ENCODE measurements at places on chromosomes 6 and 20.
A peak's percentile ranks its signal among the peaks of the same experiment; 100 is the strongest.

DNA sequence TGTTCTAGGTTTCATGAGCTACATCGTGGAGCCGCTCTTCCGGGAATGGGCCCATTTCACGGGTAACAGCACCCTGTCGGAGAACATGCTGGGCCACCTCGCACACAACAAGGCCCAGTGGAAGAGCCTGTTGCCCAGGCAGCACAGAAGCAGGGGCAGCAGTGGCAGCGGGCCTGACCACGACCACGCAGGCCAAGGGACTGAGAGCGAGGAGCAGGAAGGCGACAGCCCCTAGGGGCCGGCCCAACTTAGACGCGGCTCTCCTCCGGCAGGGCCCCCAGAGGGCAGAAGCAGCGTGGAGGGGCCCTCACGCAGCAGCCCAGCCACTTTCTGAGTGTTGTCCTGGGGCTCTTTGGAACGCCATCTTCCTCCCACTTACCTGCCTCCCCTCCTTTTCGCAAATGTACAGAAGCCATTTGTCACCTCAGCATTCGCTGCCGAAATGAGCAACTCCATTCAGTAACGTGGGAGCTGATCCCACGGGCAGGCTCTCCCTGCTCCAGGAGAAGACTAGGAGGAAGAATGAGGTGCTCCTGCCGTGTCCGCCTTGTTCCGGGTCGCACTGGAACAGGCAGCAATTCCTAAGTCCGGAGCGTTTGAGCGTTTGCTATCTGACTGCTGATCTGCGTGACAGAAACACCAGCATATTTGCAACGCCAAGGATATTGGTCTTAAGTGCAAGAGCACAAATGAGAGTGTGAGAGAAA is 58.4 kb downstream of the MTFR2 start:
- DNase-seq = no peak

- no peak for DNase-seq
These were observed 146.0 kb upstream of the BEND6 start for GRCh38 chr6:56808871-56809359.

DNA sequence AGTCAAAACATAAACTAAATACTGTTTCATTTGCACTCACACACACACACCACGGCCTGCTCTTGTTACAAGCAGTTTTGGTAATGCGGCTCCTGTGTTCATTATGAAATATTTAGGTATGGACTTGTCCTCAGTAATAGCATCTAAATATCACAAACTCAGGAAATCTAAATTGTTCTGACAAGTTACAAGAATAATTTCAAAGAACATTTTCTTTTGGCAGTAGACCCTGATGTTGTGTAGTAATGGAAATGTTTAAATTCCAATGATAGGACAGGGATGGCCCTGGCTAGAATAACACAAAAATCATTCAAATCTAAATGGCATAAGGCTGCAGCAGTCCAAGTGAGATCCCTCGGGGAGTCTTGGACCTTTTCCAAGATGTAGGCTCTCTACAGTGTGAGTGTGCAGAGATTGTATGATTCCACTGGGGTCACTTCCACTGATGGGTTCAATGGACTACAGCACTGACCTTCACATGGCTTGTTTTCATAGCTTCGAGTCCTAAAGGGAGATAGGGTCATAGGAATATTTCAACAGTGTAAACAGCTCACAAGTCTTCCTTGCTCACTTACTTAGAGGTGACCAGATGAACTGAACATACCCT is 210.6 kb upstream of the PLCB4 start:
- DNase-seq = no peak

GRCh38 chr6:80245043-80245442 is 138.6 kb downstream of the BCKDHB start:
- no peak for DNase-seq

- no peak for DNase-seq
These were observed 60.1 kb downstream of the SYNJ2 start for GRCh38 chr6:158041788-158042187.

DNA sequence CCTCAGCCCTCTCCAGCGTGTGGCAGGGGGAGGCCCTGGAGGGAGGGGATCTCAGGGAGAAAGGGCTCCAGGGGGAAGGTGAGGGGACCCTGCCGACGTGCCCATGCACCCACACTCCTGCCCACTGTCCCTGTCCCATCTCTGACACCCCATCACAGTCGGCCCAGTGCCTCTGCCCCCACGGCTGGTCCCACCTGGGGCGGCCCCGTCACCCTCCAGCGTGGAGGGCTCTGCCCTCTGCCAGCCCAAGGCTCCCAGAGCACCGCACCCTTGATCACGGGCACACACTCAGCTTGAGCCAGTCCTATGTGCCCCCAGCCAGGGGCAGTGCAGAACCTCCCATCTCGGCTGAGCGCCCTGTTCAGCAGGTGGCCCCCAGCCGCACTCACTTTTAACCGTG is 9.2 kb downstream of the SLC4A11 start:
- DNase-seq = no peak

GRCh38 chr20:36270744-36271638 is 34.7 kb downstream of the AAR2 start:
- no peak for DNase-seq

DNA sequence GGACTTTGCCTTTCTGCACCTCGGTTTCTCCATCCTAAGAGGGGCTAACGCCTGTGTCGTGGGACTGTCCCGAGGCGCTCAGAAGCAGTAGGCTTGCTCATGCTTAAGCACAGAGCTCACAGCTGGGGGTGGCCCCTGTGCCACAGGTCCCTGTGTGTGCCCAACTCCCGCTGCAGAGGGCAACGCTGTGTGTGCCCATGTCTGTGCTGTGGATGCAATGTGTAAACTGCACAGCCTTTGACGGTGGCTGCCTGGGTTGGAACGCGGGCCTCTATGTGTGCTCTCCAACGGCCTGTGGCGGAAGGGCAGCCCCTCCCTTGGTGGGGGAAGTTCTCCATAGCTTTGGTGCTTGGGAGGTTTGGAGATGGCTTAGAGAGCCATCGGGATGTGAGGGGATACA is 10.7 kb upstream of the GATA5 start:
- DNase-seq = no peak

GRCh38 chr6:122114717-122115116 is 284.7 kb upstream of the HSF2 start:
- no peak for DNase-seq

GRCh38 chr6:138682704-138683527 is 90.7 kb upstream of the CCDC28A start:
- DNase-seq = peak; percentile 47

- no peak for DNase-seq
These were observed 15.6 kb upstream of the JAG1 start for GRCh38 chr20:10689385-10689784.

DNA sequence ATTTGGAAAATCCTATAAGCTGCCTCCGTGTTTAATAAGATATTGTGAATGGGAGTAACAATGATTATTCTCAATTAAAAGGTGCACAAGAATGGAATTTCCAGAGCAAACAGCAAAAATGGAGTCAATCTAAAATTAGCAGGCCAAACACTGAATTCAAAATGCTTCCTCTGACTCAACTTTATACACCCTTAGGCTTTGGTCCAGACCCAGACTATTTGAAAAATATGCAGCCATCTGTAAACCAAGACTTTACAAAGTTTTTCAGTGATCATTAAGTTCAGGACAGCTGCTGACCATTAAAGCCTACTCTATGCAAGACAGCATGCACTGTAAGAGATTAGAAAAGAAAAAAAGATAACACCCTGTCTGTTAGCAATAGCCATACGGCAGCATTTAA is 39.4 kb upstream of the CCN6 start:
- no peak for DNase-seq

GRCh38 chr6:117167520-117168271 is 97.7 kb upstream of the VGLL2 start:
- peak; percentile 20 for DNase-seq

- DNase-seq = peak; percentile 61
These were observed 175.3 kb upstream of the RALGAPA2 start for GRCh38 chr20:20887593-20888265.

- DNase-seq = no peak
These were observed 53.4 kb downstream of the MRPL14 start for GRCh38 chr6:44073612-44074438.

DNA sequence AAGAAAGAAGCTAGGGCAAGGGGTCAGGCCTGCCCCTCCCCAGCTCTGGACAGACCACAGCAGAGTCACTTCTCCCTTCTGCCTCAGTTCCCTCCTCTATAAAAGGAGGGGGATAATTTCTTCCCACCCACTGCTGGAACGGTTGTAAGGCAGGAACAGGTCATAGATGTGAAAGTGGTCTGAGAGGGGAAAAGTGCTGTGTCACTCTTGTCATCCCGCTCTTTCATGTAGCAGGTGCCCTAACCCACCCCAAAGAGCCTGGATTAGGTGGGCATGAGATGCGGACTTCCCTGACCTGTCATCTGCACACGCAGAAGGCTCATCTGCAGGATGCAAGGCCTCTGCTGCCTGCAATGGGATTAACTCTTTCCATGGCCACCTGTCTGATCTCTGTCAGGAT is 218.2 kb upstream of the LRFN2 start:
- no peak for DNase-seq

GRCh38 chr20:12762725-12763124 is 246.0 kb upstream of the SPTLC3 start:
- DNase-seq = no peak

DNA sequence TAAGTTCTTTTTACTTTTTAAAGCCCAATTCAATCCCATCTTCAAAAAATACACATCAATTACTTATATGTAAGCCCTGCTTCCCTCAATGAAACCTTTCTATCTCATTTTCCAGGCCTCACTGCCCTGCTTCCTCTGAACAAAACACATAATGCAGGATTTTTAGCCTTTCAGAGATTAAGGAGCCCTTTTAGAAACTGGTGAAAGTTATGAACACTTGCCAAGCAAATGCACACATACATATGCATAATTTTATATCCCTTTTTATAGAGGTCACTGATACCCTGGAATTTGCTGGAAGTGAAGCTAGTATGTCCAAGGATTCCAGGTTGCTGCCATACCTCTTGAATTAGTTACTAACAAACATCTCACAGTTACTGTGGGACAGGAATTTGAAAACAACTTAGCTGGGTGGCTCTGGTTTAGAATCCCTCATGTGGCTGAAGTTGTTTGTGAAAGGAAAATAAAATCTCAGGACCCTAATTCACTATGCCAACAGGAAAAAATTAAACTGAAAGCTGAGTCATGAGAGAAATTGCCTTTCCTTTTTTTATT is 75.8 kb downstream of the UBE3D start:
- DNase-seq = no peak

DNA sequence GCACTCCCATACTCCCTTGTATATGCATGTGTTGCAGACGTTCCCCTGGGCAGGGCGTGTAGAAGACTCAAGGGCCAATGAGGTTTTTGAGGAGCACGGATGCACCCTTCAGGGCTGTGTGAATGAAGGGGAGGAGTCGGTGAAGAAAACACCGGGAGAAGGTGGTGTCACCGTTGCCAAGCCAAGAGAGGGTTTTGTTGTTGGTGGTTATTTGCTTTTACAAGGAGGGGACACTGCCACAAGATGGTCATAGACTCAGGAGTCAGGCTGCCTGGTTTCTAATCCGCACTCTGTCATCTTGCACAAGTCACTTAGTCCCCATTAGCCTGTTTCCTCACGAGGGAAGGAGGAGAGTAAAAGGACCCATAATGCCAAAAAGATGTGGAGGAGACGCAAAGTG is 124.0 kb downstream of the PXDC1 start:
- DNase-seq = no peak

- no peak for DNase-seq
These were observed 75.9 kb upstream of the CST7 start for GRCh38 chr20:24873025-24873620.

GRCh38 chr20:45913116-45913515 is 1.2 kb upstream of the PLTP start:
- no peak for DNase-seq

DNA sequence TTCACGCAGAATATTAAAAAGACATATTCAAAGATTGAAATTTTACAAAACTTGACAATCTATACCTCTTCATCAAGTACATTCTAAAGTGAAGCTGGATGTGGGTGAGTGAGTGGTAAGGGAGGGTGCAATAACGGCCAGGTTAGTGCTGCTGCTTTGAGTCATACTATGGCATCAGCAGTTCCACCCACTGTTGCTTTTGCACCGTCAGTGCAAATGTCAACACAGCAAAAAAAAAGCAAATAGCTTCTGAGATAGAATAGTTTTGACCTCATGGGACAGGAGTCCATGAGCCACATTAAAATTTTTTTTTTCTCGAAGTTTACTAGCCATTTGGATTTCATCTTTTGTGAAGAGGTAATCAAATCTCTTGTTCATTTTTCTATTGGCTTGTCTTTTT is 31.8 kb downstream of the PSMF1 start:
- DNase-seq = no peak

DNA sequence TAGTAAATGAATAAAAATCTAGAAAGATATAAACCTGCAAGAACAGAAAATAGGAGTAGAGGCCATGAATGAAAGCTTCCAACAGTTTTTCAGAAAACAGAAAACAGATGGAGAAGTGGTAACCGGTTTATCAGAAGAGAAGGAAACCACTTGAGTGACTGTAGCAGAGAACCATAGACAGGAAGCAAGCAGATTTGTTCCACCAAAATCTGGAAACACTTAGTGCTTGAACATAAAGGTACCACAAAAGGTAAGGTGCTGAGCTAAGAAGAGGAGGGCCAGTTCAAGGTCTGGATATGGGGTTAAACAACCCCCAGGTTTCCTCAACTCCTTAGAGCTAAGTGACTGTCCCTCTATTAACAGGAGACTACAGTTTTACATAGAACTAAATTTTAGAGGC is 9.2 kb upstream of the KIAA0319 start:
- no peak for DNase-seq

- DNase-seq = no peak
These were observed 128.1 kb upstream of the STMND1 start for GRCh38 chr6:16973545-16974386.

GRCh38 chr6:11938285-11938890 is 73.7 kb upstream of the HIVEP1 start:
- no peak for DNase-seq

DNA sequence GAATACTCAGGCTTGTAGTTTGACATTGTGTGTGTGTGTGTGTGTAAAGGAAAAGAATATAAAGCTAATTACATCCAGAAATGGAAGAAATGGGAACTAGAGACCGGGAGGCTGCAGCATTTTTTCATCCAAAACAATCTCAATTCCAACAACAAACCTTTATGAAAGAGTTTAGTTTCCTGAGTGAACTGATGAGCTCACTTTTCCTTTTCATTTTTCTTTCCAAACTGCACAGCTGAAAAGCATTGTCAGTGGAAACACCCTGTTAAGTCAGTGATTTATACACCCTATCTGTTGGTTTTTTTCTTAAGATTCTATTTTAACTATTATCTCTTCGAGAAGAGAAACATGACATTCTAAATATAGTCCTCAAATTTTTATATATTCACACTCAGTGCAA is 130.9 kb downstream of the RFPL4B start:
- DNase-seq = no peak

DNA sequence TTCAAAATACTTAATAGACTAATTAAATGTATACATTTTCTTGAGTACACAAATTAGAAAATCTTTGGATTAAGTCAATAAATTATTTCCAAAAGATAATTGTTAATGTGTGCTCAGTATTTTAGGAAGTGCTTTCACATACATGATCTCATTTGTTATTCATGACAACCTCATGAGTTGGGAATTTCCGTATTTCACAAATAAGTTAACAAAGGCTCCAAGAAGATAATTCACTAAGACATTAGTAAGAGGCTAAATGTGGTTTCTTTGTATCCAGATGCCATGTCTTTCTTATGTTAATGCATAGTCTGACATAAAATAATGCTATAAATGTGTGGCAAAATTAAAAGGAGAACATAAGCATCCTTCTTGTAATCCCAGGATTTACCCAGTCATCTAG is 79.5 kb upstream of the TCF21 start:
- DNase-seq = no peak

GRCh38 chr6:154721460-154721859 is 11.8 kb upstream of the SCAF8 start:
- DNase-seq = no peak
